Naive thymus-derived CD8-positive, alpha-beta T cell (primary cell): ENCODE measurements at places on chromosomes 11 and 22.

DNA sequence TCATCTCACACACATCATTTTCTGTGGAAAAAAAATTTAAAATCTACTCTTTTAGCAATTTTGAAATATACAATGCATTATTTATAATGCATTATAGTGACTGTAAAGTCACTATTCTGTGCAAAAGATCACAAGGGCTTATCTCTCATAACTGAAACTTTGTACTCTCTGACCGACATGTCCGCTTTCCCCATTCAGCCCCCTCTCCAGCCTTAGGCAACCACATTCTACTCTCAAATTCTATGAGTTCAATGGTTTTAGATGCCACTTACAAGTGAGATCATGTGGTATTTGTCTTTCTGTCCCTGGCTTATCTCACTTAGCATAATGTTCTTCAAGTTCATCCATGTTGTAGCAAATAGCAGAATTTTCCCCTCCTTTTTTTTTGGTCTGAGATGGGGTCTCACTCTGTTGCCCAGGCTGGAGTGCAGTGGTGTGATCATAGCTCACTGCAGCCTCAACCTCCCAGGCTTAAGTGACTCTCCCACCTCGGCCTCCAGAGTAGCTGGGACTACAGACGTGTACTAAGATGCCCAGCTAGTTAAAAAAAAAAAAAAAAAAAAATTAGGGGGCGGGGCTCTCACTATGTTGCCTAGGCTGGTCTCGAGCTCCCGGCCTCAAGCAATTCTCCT lies 44.5 kb downstream of the SYN3 start:
- H3K27me3 ChIP-seq: peaks cover 6% of the 10 kb centered on the region
- no peak overlapping the region for H3K27ac ChIP-seq
- H3K36me3 ChIP-seq: no peaks in the 10 kb centered on the region
- no peak for DNase-seq

DNA sequence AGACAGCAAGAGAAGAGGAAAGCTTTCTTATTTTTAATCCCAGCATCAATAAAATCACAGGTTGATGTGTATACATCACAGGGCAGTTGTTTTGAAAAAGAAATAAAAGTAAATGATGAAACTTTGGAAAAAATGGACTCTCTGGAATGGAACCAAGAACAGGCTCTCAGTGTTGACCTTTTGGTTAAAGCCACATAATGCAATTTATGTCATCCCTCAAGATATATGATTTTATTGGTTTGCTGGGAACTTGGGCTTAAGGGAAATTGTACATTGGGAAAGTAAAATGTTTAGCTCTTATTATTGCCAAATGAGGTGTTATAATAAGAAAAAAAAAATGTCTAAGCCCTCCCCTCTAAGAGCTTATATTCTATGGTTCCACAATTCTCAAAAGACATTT lies 139.8 kb upstream of the MTNR1B start:
- H3K27me3 ChIP-seq: peaks cover 16% of the 10 kb centered on the region
- H3K4me1 ChIP-seq: no peaks in the 10 kb centered on the region
- no peak overlapping the region for H3K4me3 ChIP-seq
- no peak overlapping the region for H3K27ac ChIP-seq
- no peak for DNase-seq

DNA sequence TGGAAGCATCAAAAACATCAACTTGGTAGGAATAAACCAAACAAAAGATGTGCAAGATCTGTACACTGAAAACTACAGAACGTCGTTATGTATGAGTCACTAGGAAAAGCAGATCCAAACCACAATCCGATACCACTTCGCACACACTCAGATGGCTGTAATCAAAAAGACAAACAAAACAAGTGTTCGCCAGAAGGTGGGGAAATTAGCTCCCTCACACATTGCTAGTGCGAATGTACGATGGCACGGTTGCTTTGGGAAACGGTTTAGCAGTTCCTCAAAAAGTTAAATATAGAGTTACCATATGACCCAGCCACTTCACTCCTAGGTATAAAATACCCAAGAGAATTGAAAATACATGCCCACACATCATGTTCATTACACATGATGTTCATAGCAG lies 14.8 kb upstream of the CARD10 start:
- H3K4me3 ChIP-seq: no peak overlapping the region
- H3K4me1 ChIP-seq: peaks cover 19% of the 10 kb centered on the region
- no peak overlapping the region for H3K27ac ChIP-seq
- peaks cover 8% of the 10 kb centered on the region for H3K27me3 ChIP-seq

DNA sequence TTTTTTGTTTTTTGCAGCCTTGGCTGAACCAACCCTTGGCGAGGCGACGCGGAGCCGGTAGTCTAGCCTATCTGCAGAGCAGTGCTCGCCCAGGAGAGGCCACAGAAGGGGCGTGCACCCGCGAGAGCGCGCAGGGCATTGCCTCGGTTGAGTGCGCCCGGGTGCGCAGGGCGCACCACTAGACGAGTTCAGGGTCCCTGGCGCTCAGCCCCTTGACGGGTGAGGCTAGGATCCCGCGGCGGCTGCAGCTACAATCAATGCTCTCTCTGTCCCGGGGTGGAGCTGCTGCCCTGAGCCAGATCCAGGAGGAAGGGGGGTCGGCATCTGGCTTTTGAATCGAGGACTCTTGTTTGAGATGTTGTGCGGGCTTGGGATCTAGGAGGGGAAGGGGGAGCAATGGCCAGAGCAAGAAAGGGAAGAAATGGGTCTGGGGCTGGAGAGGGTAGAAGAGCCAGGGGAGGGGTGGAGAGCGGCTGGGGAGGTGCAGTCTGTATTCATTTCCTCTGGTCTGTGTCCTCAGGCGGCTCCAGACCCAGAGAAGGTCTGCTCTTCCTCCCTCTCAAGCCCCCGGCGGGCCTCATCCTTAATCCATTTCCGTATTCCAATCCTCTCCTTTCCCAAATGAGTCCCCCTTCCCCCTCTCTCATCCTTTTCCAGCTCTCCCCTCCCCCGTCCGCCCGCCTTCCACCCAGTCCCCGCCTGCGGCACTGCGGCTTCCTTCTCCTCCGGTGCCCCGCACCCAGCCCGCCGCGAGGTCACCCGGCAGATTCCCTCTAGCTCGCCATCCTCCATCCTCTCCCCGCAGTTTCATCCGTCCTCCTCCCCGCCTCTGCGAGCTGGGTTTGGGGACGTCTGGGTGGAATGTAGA lies 797 bp downstream of the THY1 start:
- no peak overlapping the region for H3K27ac ChIP-seq
- H3K4me3 ChIP-seq: peak overlapping the region; percentile 69
- H3K36me3 ChIP-seq: no peaks in the 10 kb centered on the region
- H3K27me3 ChIP-seq: peaks cover 26% of the 10 kb centered on the region

- H3K4me3 ChIP-seq: no peak overlapping the region
- H3K4me1 ChIP-seq: peaks cover 7% of the 10 kb centered on the region
- DNase-seq: peak; percentile 12
- peaks cover 8% of the 10 kb centered on the region for H3K27me3 ChIP-seq
- H3K27ac ChIP-seq: peak overlapping the region; percentile 52
These were observed 1.7 kb downstream of the FOLR2 start for GRCh38 chr11:72218251-72218745.

DNA sequence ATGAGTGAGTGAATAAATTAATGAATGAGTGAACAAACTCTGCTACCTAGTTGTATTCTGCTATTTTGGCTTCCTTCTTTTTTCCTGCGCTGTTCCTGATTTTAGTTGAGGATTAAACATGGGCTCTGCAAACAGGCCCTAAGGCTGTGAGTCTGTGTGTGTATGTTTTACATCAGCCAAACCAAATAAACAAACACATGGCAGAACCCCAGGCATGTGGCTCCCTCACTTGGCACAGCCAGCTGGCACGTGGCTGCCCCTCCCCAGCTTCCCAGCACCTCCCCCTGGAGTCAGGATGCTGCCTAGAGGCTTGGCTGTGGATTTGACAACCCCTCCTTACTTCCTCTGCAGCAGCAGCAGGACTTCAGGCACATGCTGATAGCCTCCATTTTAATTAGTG lies 593.2 kb downstream of the INSC start:
- H3K27me3 ChIP-seq: no peaks in the 10 kb centered on the region
- H3K4me3 ChIP-seq: no peak overlapping the region
- H3K4me1 ChIP-seq: no peaks in the 10 kb centered on the region
- H3K36me3 ChIP-seq: no peaks in the 10 kb centered on the region
- no peak overlapping the region for H3K27ac ChIP-seq
